GM20000 (cell line): ENCODE measurements at places on chromosomes 2 and 18.
A peak's percentile ranks its signal among the peaks of the same experiment; 100 is the strongest.

DNA sequence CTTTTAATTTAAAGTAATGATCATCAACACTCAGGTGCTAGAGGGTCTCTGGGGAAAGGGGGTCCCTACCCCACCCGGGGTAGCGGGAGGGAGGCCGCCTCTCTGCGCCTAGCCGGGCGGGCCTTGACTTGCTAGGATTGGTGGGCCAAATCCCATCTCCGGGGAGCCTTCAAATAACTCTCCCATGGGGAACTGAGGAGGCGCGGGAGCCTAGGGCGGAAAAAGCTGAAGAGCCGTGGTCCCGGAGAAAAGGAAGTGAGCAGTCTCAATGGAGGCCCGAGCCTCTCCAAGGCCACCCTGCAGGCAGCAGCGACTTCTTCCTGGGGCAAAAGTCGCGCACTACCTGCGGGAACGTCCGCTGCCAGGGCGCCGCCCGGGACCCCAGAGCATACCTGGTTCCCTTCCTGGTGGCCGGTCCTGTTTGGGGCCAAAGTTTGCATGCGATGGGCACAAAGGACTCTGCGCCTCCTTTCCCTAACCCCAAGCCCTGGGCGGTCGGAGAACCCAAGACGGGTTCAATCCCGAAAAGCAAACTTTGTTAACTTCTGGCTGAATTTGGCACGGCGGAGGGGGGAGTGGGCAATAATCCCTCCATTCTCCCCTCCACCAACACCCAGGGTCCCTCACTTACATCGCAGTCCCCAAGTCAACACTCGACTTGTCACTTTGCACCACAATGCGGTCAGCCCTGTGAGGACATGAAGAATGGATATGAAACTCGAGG lies 13.6 kb downstream of the EN1 start:
- DNase-seq, result peak; percentile 10

DNA sequence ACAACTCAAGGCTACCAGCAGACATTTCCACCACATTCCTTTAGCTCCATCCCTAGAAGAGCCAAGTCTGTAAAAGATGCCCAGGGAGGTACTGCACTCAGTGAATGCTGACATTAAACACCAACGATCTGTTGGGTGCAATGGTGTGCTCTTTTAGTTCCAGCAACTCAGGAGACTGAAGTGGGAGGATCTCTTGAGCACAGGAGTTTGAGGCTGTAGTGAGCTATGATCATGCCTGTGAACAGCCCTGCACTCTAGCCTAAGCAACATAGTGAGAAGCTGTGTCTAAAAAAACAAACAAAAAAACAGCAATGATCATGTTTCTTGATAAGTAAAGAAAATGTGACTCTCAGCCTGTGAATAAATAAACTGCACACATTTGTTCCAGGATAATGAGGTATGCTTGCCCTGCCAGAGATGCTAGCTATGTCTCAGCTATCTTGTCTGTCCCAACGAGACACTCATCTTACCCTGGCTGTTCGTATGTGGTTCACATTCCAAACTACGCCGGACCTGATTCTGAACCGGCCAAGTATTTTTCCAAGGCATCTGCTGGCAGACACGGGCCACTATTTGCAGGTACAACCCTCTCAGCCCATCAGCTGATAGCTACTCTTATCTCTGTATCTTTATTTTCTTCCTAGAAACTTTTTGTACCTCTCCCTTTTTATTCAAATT lies 21.8 kb downstream of the TMEM182 start:
- no peak for DNase-seq

DNA sequence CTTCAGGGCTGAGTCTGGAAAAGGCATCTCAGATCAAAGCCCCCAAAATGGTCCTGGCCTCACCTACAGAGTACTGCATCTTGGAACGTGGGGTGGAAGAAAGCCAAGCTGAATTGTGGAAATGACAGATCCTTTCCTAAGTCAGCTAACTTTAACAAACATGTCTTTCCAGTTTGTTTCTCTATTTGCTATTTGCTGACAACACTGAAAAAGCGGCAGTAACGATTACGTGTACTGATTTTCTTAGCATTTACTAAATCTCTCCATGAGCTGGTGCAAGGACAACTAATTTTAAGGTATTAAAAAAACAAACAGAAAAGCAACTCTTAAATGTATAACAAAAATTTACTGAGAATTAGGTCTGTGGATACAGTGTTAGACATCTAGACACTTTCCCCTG lies 1.1 kb downstream of the HIBCH start:
- no peak for DNase-seq

DNA sequence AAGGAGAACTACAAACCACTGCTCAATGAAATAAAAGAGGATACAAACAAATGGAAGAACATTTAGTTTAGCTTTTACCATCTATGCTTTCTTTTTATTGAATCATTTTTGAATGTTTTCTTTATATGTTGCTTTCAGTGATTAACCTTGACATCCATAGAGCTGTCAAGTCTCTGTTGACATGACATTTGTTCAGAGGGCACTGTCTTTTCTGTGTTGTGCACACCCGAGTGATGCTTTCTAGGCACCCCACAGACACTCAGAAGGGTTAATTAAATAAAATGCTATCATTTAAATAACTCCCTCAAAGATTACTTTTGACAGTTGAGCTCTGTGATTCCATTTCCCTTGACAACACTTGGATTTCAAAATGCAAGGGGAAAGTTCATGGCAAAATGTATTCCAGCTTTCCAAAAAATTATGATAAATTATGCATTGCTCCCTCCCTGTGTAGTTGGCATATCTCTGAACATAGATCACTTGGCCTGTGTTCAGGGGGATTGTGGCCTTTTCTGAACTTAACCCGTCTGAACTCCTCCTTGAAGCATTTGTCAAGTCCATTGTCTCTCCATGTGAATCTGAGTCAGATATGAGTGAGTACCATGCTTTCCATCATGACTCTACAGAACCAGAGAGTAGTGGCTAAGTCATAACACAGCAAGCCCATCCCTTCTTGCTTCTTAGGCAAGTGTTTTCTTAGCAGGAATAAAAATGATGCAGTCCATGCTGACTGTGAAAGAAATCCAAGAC lies 372.6 kb downstream of the RPRM start:
- DNase-seq, result no peak

- DNase-seq, result no peak
Observed at GRCh38 chr2:98902209-98903063, 33.6 kb downstream of the CRACDL start.

DNA sequence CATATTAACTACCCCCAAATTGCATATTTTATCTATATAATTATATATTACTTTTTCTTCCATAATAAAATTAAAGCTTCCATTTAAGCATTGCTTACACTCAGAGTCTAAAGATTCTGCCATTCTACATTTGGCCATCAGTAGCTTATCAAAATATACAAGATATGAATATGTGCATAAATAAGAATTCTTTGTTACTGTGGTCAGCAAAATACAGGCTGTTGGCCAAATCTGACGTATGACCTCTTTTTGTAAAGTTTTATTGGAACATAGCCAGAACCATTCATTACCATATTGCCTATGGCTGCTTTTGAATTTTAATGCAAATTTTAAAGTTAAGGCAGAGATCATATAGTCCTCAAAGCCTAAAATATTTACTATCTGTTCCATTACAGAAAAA lies 643.9 kb upstream of the VRK2 start:
- no peak for DNase-seq
